ENCODE measurements at places on chromosomes 5 and 9. TPM values are rescaled to one million over a fixed set of nuclear protein-coding genes. Genes with fewer than 3 reads are reported as not detected.

DNA sequence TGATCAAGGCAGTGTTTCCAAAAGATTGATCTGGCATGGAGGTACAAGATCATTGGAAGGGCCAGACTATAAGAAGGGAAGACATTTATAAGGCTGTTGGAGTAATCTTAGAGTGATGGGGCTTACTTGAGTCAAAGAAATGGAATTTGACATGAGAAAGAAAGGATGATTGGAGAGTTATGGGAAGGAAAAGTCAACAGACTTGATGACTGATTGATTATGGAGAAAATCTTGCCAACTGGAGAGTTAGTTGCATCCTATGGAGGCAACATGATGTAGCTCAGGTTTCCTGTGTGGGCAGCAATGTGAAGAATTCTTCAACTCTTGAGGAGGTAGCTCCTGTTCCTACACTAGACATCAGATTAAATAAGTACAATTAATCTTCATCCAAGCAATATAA is 10.9 kb upstream of the MAST4 start:
- no peaks in the 10 kb centered on the region for H3K27me3 ChIP-seq
- no peak overlapping the region for H3K4me3 ChIP-seq
- no peak overlapping the region for H3K27ac ChIP-seq
- no peaks in the 10 kb centered on the region for H3K4me1 ChIP-seq

DNA sequence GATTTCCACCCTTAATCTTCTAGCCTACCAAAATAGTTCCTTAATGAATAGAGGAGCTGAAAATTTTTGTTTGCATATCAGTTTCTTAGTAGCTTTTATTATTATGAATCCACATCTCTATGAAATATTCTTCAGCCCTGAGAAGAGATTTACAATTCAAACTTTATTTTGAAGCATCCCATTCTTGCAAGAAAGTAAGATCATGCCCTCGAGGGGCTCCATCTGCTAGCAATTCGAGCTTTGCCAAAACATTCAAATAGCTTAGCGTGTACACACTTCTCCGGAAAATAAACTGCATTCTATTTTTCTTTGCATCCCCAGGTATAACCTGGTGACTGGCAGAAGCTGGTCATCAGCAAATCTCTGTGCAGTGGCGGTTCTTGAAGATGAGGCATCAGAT is 370.7 kb downstream of the MTRR start:
- no peak overlapping the region for H3K27ac ChIP-seq
- no peaks in the 10 kb centered on the region for H3K36me3 ChIP-seq
- no peaks in the 10 kb centered on the region for H3K27me3 ChIP-seq
- DNase-seq, result no peak

DNA sequence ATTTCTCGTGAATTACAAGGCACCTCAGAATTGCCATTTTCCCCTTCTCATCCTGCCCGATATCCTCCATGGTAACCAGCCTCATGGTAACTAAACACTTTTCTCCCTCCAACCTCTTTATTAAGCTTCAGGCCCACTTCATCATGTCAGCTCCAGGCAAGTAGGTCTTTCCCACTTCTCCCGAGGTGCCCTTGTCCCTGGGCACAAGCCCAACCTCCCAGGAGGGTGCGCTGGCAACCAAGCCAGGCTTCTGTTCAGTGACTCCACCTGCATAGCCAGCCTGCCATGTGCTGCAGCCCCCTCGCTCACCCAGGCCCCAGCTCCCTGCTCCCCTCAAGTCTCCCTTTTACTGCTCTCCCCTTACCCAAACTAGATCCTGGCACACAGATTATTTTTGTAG is 47.4 kb upstream of the AFAP1L1 start:
- no peaks in the 10 kb centered on the region for H3K27me3 ChIP-seq
- H3K36me3 ChIP-seq, result peaks cover 3% of the 10 kb centered on the region
- H3K27ac ChIP-seq, result no peak overlapping the region
- DNase-seq, result no peak
- H3K4me3 ChIP-seq, result no peak overlapping the region

- no peaks in the 10 kb centered on the region for H3K36me3 ChIP-seq
- no peak overlapping the region for H3K4me3 ChIP-seq
- H3K4me1 ChIP-seq, result no peaks in the 10 kb centered on the region
- H3K27me3 ChIP-seq, result no peaks in the 10 kb centered on the region
Observed at GRCh38 chr9:73131461-73131860, 20.2 kb upstream of the ANXA1 start.

- no peak overlapping the region for H3K4me3 ChIP-seq
- no peaks in the 10 kb centered on the region for H3K27me3 ChIP-seq
- no peaks in the 10 kb centered on the region for H3K36me3 ChIP-seq
- H3K27ac ChIP-seq, result no peak overlapping the region
- no peak for DNase-seq
Observed at GRCh38 chr5:89083791-89084190, 200.8 kb upstream of the MEF2C start.

- no peak overlapping the region for H3K27ac ChIP-seq
- H3K36me3 ChIP-seq, result no peaks in the 10 kb centered on the region
- DNase-seq, result peak; percentile 54
- H3K4me3 ChIP-seq, result no peak overlapping the region
Observed at GRCh38 chr9:110197330-110198187, 10.4 kb downstream of the C9orf152 start.

The PCAT7 gene
- 0.37 TPM for total RNA-seq

The NKD2 gene
- 0.93 TPM for total RNA-seq

GRCh38 chr5:108523360-108523759 is 141.5 kb upstream of the FBXL17 start:
- H3K27me3 ChIP-seq, result no peaks in the 10 kb centered on the region
- no peak overlapping the region for H3K4me3 ChIP-seq
- no peak overlapping the region for H3K27ac ChIP-seq
- H3K4me1 ChIP-seq, result no peaks in the 10 kb centered on the region
- no peaks in the 10 kb centered on the region for H3K36me3 ChIP-seq

GRCh38 chr5:80254767-80255430 is 949 bp downstream of the SERINC5 start:
- H3K27ac ChIP-seq, result peak overlapping the region; percentile 99
- H3K4me3 ChIP-seq, result peak overlapping the region; percentile 68

DNA sequence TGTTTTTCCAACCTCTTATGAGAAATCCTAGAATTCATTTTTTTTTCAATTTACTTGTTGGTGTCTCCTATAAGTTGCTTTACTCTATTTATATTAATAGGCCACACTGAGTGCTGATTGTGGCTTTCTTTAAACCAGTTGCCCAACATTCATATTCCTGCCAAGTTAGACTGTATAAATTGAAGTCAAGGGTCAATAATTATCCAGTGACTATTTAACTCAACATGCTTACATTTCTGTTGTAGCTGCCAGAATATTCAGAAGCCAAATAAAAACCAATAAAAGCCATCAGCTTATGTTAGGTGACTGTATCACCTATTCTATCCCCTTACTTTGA is 169.0 kb downstream of the PTPRD start:
- H3K27ac ChIP-seq, result no peak overlapping the region
- no peak overlapping the region for H3K4me3 ChIP-seq
- no peaks in the 10 kb centered on the region for H3K27me3 ChIP-seq
- no peak for DNase-seq
- H3K36me3 ChIP-seq, result no peaks in the 10 kb centered on the region
- no peaks in the 10 kb centered on the region for H3K4me1 ChIP-seq

GRCh38 chr5:140145818-140146522 is 20.2 kb downstream of the IGIP start:
- peak; percentile 81 for DNase-seq
- H3K4me3 ChIP-seq, result peak overlapping the region; percentile 28
- H3K27ac ChIP-seq, result no peak overlapping the region
- H3K4me1 ChIP-seq, result no peaks in the 10 kb centered on the region

- no peak overlapping the region for H3K27ac ChIP-seq
- no peaks in the 10 kb centered on the region for H3K4me1 ChIP-seq
- no peak for DNase-seq
- no peak overlapping the region for H3K4me3 ChIP-seq
- H3K36me3 ChIP-seq, result no peaks in the 10 kb centered on the region
- no peaks in the 10 kb centered on the region for H3K27me3 ChIP-seq
Observed at GRCh38 chr5:74647096-74647495, 6.6 kb upstream of the ENC1 start.

DNA sequence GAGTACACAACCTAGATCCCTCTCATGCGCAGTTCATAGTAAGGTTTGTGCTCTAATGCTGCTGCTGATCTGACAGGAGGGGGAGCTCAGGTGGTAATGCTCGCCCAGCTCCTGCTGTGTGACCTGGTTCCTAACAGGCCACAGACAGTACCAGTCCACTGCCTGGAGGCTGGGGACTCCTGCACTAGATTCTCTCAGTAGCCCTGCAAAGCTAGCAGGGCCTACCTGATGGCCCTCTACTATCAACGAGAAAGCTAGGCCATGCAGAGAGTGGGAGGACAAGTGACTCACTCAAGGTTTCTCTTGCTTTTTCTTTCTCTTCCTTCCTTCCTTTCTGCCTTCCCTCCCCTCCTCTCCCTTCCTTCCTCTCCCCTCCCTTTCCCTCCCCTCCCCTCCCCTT is 55.1 kb upstream of the TEX48 start:
- H3K4me1 ChIP-seq, result no peaks in the 10 kb centered on the region
- H3K27ac ChIP-seq, result no peak overlapping the region
- no peaks in the 10 kb centered on the region for H3K36me3 ChIP-seq
- H3K4me3 ChIP-seq, result no peak overlapping the region
- no peak for DNase-seq
- H3K27me3 ChIP-seq, result no peaks in the 10 kb centered on the region

DNA sequence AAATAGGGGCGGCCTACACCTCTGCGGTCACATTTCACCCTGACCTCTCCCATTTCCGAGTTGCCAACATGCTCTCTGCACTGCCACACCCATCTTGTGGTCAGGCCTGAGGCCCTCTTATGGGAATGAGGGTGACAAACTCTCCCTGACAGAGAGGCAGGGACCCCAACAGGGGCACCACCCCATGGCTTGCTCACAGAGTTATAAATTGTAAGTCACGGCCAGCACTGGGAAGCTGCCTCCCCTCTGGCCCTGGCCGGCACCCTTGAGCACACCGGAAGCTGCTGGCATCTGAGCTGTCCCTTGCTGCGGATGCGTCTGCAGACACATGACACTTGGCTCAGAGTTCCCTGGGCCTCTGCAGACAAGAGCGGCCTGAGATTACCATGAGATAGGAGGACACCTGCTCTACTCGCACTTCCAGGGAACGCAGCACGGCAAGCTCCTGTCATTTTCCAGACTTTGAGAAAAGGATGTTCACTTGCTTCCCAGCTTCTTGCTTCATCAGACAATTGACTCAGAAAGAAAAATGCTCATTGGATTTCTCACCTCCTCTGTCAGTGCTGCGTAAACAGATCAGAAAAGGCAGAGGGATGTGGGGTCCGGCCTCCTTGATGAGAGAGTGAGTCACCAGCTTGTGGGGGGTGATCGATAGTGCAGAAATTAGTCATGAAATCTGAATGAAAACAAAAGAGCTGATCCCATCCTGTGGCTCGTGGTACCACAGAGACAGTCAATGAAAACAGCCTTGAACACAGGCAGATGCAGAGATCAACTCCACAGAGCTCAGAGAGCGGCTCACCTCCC is 269.8 kb downstream of the SYK start:
- H3K4me1 ChIP-seq, result no peaks in the 10 kb centered on the region
- H3K27ac ChIP-seq, result no peak overlapping the region
- H3K4me3 ChIP-seq, result no peak overlapping the region
- H3K36me3 ChIP-seq, result no peaks in the 10 kb centered on the region

The PCDHGA5 gene
- total RNA-seq, result 0.64 TPM

The PCDHGA6 gene
- 1.3 TPM for total RNA-seq

DNA sequence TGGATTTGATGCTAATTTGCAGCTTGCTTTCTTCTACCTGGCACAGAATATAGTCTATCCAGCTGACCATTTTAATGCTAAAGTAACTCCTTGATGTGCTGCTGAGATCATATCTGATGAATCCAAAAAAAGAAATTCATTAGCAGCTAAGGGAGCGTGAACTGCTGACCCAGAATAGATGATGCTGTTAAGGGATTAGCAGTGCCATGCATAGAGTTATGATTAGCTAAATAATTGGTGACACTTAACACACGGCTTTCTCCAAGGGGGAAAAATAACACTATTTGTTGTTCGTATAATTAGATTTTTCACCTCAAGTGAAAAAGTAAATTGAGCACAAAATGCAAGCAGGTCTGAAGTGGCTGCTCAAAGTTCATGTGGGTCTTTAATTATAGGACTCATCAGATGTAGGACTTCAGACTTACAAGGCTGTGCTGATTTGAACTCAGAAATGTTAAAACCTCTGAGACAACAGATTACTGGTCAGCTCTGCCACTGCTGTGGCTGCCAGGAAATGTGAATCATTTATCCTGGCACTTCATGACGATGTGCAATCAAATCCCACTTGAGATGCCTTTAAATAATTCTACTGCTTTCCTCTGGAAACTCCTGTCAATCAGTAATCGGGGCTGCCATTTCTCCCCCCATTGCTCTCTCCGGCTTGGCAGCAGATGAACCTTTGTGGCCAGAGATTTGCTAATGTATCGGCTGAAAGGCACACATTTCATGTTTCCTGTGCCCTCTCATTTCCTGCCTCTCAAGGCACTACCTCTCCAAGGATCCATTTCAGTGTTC is 291.6 kb upstream of the C9orf72 start:
- H3K4me1 ChIP-seq, result no peaks in the 10 kb centered on the region
- H3K4me3 ChIP-seq, result no peak overlapping the region
- H3K36me3 ChIP-seq, result no peaks in the 10 kb centered on the region
- H3K27me3 ChIP-seq, result no peaks in the 10 kb centered on the region
- H3K27ac ChIP-seq, result no peak overlapping the region
- no peak for DNase-seq

DNA sequence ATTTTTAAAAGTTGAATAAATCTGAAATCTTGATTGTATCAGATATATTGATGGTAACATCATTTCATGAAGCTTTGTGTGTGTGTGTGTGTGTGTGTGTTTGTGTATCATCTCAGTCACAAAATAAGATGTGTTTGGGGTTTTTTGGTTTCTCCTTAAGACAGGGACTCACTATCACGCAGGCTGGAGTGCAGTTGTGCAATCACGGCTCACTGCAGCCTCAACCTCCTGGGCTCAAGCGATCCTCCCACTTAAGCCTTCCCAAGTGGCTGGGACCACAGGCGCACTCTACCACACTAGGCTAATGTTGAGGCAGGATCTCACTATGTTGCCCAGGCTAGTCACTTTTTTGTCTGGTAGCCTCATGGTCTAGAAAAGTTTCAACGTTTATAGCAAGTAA is 83.4 kb upstream of the DMRT1 start:
- peaks cover 24% of the 10 kb centered on the region for H3K4me1 ChIP-seq
- H3K27ac ChIP-seq, result no peak overlapping the region
- DNase-seq, result no peak
- no peaks in the 10 kb centered on the region for H3K27me3 ChIP-seq
- no peaks in the 10 kb centered on the region for H3K36me3 ChIP-seq

The PKD2L2 gene
- not detected for total RNA-seq

The CLIC3 gene
- 0.51 TPM for total RNA-seq

The CMBL gene
- 29.4 TPM for total RNA-seq

GRCh38 chr5:107025712-107026497 is 644.8 kb downstream of the EFNA5 start:
- no peak for DNase-seq
- no peaks in the 10 kb centered on the region for H3K27me3 ChIP-seq
- H3K27ac ChIP-seq, result no peak overlapping the region
- H3K36me3 ChIP-seq, result no peaks in the 10 kb centered on the region
- no peaks in the 10 kb centered on the region for H3K4me1 ChIP-seq

All from right lobe of liver (tissue), 6 donors.